A549 treated with AZD2906 at 1 μM for 4 hours (cell line): ENCODE measurements at places on chromosomes 16 and 17. TPM values are rescaled to one million over a fixed set of nuclear protein-coding genes. Genes with fewer than 3 reads are reported as not detected.

Gene SULT1A2
- 0.07 to 0.14 TPM in 2 of 5 replicates, not detected in the others for total RNA-seq

Gene DERL2
- 90.6 to 112 TPM (median 107 TPM) in 5 replicates for total RNA-seq

Gene HOXB9
- total RNA-seq: 6.4 to 7.2 TPM (median 6.9 TPM) in 5 replicates

Gene CWC25
- total RNA-seq: 20.1 to 27.4 TPM (median 21.2 TPM) in 5 replicates
